ENCODE measurements at places on chromosomes 11 and 22. TPM values are rescaled to one million over a fixed set of nuclear protein-coding genes. Genes with fewer than 3 reads are reported as not detected.

The OR56A4 gene
- not detected for total RNA-seq

The VSTM5 gene
- not detected for total RNA-seq

The SPON1 gene
- 0.81 TPM for total RNA-seq

The CASP5 gene
- not detected for total RNA-seq

The THOC5 gene
- 62.6 TPM for total RNA-seq

The SERHL2 gene
- total RNA-seq, result 1.3 TPM

The SLC22A9 gene
- total RNA-seq, result not detected

The SERGEF gene
- total RNA-seq, result 30.0 TPM

The RAB36 gene
- 0.93 TPM for total RNA-seq

The MMP13 gene
- total RNA-seq, result not detected

The ASPHD2 gene
- 14.2 TPM for total RNA-seq

The RFPL3 gene
- not detected for total RNA-seq

The COX8A gene
- total RNA-seq, result 424 TPM

The EPS8L2 gene
- total RNA-seq, result 7.0 TPM

The NPAS4 gene
- total RNA-seq, result not detected

The TSPO gene
- total RNA-seq, result 105 TPM

The C11orf87 gene
- total RNA-seq, result not detected

The KCNA4 gene
- total RNA-seq, result not detected

The CDC42BPG gene
- total RNA-seq, result 0.66 TPM

The SLC25A1 gene
- total RNA-seq, result 44.7 TPM

The IL18BP gene
- total RNA-seq, result 8.5 TPM

The RIBC2 gene
- total RNA-seq, result 9.6 TPM

The CASP1 gene
- total RNA-seq, result 30.0 TPM

The ACP2 gene
- total RNA-seq, result 24.5 TPM

The PGA5 gene
- total RNA-seq, result not detected

The TMEM9B gene
- total RNA-seq, result 32.7 TPM

Measured in CD8-positive, alpha-beta memory T cell (primary cell).